Activated CD4-positive, alpha-beta T cell treated with anti-CD3 and anti-CD28 coated beads for 36 hours (primary cell): ENCODE measurements at places on chromosomes 16 and 17.

DNA sequence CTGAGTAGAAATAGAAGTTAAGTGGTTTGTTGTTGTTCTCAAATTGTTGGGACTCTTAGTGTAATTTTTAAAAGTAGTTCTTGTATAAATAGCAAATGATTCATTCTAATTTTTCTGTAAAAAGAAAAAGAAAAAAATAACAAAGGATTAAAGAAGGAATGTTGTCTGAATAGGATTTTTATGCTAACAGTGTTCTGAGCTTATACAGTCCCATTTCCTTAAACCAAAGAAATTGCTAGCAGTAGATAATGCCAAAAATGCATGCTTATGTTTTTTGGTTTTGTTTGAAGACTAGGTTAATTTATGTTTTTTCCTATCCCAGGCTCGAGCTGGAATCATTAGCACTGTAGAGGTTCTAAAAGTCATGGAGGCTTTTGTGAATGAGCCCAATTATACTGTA, 44.7 kb upstream of the KPNB1 start:
- no peak for DNase-seq
- H3K4me3 ChIP-seq, result no peak overlapping the region
- H3K27me3 ChIP-seq, result no peaks in the 10 kb centered on the region
- peaks cover 36% of the 10 kb centered on the region for H3K36me3 ChIP-seq
- H3K27ac ChIP-seq, result no peak overlapping the region
- H3K4me1 ChIP-seq, result peaks cover 4% of the 10 kb centered on the region

- H3K4me1 ChIP-seq, result peaks cover 19% of the 10 kb centered on the region
- H3K4me3 ChIP-seq, result no peak overlapping the region
- H3K27me3 ChIP-seq, result no peaks in the 10 kb centered on the region
- H3K36me3 ChIP-seq, result peaks cover 7% of the 10 kb centered on the region
These were observed 7.3 kb downstream of the SLC52A1 start for GRCh38 chr17:5027916-5028315.

DNA sequence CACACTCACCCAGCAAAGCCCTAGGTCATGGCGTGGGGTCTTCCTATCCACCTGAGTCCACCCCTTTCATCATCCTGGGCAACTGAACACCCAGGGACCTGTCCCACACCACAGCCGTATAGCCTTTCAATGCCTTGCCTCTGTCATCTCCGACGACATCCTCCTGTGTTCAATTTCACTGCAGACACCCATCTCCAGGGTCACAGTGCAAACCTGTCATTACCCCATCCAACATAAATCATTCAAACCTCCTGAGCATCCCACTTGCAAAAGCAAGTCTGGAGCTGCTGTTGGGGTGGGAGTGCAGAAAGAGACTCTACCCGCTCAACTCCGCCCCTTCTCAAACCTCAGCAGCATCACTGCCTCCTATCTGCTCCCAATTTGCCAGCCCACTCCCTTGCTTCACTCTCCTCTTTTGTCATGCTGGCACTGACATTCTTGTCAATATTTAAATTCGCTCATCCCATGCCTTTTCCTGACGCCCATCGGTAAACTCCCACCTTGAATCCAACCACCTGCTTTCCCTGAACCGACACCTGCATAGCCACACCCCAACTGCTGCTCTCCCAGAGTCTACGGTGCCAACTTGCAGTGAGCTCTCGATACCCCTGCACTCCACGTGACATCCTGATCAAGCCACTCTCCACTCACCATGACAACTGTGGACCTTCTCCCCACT, 37.0 kb downstream of the MARF1 start:
- peak overlapping the region; percentile 81 for H3K27ac ChIP-seq
- peaks cover 12% of the 10 kb centered on the region for H3K4me1 ChIP-seq
- H3K4me3 ChIP-seq, result no peak overlapping the region
- H3K27me3 ChIP-seq, result no peaks in the 10 kb centered on the region

DNA sequence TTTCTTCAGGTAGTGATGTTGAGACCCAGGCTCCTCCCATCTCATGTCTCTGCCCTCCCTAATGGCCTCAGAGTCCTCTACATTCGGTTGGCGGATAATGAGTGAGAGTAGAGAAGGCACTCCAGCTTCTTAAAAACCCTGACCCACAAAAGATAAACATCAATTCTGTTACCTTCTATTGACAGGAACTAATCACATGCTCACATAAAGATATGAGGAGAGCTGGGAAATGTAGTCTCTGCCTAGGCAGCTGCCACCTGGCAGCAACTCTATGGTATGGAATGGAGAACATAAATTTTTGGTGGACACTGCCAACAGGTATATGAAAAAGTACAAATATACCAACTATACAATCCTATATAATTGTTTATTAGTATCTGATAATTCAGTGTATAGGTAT, 110.7 kb upstream of the HLF start:
- peaks cover 3% of the 10 kb centered on the region for H3K36me3 ChIP-seq
- no peak for DNase-seq
- H3K4me1 ChIP-seq, result no peaks in the 10 kb centered on the region
- no peak overlapping the region for H3K4me3 ChIP-seq
- no peak overlapping the region for H3K27ac ChIP-seq
- H3K27me3 ChIP-seq, result no peaks in the 10 kb centered on the region

DNA sequence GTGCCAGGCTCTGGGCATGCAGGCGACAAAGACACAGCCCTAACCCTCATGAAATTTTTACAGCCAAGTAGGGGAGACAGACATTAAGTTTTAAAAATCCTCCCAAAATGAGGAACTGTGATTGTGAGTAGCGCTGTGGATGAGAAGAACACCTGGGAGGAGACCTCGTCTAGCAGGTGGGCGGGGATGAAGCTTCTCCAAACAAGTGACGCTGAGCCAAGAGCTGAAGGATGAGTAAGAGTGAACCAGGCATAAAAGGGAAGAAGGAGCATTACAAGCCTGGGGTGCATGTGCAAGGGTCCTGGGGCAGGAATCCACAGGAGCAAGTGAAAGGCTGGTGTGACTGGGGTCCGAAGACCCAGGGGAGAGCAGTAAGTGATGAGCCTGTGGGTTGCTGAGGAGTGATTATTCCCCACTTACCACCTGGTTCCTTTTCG, 149.4 kb upstream of the HS3ST2 start:
- H3K36me3 ChIP-seq, result no peaks in the 10 kb centered on the region
- H3K4me1 ChIP-seq, result no peaks in the 10 kb centered on the region
- H3K4me3 ChIP-seq, result no peak overlapping the region
- H3K27ac ChIP-seq, result no peak overlapping the region
- DNase-seq, result no peak

DNA sequence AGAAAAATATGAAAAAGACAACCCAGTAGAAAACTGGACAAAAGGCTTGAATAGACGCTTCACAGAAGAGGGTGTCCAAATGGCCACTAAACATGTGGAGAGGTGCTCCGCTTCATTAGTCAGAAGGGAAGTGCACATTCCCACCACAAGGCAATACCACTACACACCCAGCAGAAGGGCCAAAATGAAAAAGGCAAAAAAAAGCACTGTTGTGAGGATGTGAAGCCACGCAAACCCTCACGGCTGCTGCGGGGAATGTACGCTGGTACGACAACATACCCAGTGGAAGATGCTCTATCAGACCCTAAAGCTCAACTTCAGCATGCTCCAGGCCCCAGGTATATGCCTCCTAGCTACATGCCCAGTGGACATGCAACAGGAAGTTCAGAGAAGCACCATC, 17.0 kb downstream of the PIK3R5 start:
- peak overlapping the region; percentile 61 for H3K4me3 ChIP-seq
- H3K4me1 ChIP-seq, result peaks cover 83% of the 10 kb centered on the region
- peaks cover 53% of the 10 kb centered on the region for H3K36me3 ChIP-seq
- H3K27ac ChIP-seq, result peak overlapping the region; percentile 79
- no peaks in the 10 kb centered on the region for H3K27me3 ChIP-seq
- no peak for DNase-seq
